ENCODE measurements at places on chromosomes 6 and 20. TPM values are rescaled to one million over a fixed set of nuclear protein-coding genes. Genes with fewer than 3 reads are reported as not detected.

Gene HLA-DRA
- not detected for total RNA-seq

Gene TSPO2
- not detected for total RNA-seq

Gene QRSL1
- 8.7 TPM for total RNA-seq

Gene FAM217A
- total RNA-seq: not detected

Gene TNNC2
- total RNA-seq: 1.1 TPM

Gene BMP6
- 2.3 TPM for total RNA-seq

Gene SLC25A27
- total RNA-seq: 2.0 TPM

Gene DNAAF9
- 11.4 TPM for total RNA-seq

Gene ULBP1
- 2.1 TPM for total RNA-seq
